ENCODE measurements at places on chromosomes 6 and 20.

DNA sequence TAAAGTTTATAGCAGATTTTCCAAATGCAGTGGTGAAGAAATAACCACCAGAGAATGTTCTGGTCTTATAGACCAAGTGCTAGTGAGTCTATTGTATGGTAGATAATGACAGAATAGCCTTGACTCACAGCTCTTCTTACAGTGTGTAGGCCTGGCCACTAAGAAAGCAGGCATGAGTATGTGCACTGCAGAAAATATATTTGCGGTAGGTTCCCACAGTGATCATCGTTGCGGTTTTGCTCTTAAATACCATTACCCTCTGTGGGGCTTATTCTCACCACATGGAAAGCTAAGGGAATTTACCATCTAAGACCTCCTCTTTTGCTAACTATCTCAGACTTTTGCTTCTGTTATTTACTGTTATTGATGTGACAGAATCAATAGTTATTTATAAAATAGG lies 212.3 kb upstream of the SYNDIG1 start:
- DNase-seq: no peak

DNA sequence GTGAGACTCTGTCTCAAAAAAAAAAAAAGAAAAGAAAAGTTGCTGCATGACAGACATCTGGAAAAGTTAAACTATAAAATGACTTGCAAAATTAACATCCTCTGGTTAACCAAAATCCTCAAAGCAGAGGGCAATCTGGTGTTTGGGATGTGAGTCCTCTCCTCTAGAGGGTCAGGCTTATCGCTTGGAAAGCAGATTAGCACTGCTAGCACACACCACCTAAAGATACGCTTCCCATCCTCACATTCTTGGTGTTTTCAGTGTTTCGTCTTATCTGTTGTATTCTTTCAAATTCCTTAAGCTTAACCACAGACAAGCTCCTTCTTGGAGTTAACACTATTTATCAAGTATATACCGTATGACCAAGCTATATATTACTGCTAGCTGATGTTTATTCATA lies 198.0 kb downstream of the SOX4 start:
- DNase-seq: no peak

DNA sequence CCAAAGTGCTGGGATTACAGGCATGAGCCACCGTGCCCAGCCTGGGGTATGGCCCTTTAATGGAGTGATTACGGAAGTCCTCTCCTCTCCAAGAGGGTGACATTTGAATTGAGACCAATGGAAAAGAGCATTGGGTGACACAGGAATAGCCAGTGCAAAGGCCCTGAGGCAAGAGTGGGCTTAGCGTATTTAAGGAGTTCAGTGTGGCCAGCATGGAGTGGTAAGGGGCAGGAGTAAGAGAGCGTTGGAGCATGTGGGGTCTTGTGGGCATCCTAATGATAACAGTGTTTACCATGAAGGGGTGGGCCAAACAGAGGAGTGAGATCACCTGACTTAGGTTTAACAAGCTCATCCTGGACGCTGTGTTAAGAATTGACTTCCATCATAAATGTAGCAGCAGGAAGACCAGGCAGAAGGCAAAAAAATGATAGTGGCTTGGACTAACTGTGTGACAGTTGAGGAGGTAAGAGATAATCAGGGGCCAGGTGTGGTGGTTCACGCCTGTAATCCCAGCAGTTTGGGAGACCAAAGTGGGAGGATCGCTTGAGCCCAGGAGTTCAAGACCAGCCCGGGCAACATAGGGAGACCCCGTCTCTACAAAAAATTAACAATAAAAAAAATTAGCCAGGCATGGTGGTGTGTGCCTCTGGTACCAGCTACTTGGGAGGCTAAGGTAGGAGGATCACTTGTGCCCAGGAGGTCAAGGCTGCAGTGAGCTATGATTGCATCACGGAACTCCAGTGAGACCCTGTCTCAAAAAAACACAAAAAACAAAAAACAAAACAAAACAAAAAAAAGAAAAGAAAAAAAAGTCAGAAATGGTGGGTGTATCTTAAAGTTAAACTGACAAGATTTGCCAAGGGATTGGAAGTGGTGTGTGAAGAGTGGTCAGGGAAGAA lies 40.7 kb downstream of the TAF8 start:
- DNase-seq: no peak

DNA sequence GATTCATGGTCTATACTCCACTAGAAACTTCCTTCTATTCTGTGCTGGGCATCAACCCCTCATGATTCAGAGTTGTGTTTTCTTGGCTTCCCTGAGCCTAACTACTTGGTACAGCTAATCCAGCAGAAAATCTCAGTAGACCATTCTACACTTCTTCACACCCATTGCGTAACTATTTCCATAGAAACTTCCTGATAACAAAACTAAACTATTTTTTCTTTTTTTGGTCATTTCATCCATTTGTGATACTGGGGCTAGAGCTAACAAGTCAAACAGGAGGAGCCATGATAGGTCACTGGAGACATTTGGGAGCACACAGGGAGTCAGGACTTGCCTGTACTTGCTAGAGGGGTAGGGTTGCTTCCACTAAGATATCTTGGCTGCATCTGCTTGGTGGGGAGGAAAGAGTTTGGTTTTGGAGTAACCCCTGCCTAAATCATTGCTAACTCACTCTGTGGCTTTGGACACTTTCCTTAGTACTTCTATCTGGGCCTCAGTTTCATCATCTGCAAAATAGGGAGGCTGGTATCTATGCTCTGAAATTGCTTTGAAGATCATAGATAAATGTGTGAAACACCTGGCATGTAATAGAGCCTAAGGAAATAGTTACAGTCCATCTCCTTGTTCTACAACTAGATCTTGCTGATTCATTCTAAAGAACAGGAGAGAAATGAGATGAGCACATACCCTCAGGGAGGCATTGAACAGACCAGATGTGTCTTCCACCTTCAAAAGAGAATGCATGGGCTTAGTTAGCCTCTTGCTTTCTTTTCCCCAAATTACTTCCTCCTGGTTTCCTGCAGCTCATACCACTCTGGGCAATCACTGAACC lies 127.9 kb upstream of the ADGRF1 start:
- DNase-seq: no peak

GRCh38 chr6:145756170-145756662 lies 20.9 kb upstream of the EPM2A start:
- DNase-seq: no peak

GRCh38 chr6:150271501-150272263 lies 97.1 kb upstream of the IYD start:
- DNase-seq: no peak

- no peak for DNase-seq
Observed at GRCh38 chr20:2820084-2820895, 4.1 kb downstream of the TMEM239 start.

DNA sequence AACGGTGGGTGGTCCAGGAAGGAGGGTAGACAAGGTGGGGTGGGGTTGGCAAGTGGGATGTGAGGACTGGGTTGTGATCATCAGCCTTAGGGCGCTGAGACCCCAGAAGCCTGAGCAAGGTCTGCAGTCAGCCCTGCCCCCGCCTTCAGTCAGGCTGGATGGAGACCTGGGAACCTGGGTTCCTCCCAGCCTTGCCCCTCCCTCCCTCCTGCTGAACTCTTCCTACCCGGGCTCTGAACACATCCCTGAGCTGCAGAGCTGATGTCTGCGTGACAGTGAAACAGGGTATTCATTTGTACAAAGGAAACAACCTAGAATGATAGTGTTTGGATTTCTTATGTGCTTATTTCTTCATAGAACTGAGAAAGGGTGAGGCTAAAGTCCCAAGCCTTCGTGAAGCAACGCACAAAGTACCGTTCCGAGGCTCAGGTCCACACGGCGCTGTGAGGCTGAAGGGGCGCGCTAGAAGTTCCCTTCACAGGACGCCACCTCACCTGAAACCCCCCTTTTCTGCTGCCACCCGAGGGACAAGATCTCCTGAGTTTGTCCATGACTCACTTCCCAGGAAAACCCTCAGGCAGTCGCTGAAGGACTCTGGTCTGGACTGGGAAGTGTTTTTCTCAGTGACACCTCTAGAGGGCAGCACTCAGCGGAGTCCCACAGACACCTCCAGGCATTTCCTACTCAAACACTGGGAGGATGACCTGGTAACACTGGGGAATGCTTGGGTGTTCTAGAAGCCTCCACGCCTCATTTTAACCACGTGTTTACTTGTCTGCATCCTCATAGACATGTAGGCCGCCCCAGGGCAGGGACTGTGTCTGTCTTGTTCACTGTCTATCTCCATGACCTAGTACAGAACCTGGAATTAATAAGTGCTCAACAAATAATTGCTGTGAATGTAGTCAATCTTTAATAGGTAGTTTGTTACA lies 1.2 kb downstream of the GSTA5 start:
- DNase-seq: peak; percentile 60

- no peak for DNase-seq
Observed at GRCh38 chr20:34083137-34083536, 28.9 kb downstream of the EIF2S2 start.

DNA sequence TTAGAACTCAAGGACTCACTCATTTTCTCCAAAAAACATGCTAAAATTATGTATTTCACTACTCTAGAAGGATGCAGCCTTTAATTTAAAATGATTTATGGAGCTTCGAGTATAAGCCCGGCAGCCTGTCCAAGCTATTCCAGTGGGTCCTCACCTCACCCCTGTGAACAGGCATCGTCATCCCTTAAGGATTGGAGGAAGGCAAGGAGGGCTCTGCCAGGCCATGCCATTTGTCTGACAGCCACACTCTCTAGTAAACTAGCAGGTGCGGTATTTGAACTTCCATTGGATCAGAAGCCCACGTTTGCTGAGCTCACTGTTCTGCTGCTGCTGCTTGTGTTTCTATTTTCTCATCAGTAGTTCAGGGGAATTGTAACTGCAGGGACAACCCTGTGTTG lies 39.8 kb upstream of the NAA20 start:
- DNase-seq: no peak

DNA sequence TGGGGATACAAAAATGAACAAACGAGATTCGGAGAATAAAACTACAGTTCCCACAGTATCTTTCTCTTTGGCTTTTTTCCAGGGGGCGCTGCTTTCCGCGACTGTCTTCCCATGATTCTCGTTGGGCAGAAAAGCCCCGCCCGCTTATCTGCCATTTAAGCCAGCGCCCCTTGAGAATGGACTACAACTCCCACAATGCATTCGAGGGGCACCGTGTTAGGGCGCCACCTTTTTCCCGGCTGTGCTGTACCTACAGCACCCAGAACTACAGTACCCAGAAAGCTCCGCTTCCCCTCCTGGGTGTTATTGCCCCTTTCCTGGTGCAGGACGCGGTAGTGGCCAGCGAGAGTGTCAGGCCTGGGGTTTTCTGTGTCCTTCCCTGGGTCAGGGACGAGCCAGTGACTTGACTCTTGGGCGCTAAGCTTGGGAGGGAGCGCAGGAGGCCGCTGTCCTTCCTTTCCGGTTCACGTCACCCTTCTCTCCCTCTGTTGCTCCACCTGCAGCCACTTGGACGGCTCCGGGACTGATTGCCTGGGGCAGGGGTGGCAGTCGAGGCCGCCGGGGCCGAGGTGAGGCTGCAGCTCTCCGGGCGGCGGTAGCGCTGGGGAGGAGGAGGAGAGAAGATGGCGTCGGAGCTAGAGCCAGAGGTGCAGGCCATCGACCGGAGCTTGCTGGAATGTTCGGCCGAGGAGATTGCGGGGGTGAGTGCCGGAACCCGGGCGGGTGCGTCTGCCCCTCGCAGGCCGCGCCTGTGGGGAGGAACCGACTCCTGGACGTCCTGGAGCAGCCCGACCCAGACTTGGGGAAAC lies at the start of gene UBR2:
UBR2 (plus strand) TSS at position 333 of the 809 bp plus-strand sequence; CDS start at position 624, 291 bp downstream.
- peak; percentile 96 for DNase-seq

DNA sequence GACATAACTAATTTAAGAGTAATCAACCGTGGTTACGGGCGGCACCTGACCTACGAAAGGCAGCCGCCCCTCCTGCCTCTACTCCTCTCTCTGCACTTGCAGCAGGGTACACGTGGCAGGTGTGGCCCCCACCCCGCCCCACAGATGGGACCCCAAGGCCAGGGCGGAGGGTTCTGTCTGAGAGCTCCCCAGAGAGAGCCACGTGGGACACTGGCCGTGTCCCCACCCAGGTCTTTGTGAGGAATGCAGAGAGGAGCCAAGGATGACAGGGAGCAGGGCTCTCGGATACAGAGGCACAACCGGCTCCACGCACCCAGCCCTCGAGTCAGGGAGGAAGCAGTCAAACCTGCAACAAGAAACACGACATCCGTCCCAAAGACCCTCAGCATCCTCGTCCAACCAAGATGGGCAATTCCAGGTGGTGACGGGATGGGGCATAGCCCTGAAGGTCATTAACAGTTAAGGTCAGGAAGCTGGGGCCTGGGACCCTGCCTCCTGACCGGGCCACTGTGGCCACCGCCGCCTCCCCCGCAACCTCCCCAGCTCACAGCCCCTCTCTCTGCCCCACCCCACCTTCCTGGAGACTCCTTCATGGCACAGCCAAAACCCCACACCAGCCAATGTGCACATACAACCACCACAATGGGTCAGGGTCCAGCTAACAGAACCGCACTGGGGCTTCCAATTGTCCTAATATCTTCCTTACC lies 47.1 kb downstream of the TAF4 start:
- no peak for DNase-seq

DNA sequence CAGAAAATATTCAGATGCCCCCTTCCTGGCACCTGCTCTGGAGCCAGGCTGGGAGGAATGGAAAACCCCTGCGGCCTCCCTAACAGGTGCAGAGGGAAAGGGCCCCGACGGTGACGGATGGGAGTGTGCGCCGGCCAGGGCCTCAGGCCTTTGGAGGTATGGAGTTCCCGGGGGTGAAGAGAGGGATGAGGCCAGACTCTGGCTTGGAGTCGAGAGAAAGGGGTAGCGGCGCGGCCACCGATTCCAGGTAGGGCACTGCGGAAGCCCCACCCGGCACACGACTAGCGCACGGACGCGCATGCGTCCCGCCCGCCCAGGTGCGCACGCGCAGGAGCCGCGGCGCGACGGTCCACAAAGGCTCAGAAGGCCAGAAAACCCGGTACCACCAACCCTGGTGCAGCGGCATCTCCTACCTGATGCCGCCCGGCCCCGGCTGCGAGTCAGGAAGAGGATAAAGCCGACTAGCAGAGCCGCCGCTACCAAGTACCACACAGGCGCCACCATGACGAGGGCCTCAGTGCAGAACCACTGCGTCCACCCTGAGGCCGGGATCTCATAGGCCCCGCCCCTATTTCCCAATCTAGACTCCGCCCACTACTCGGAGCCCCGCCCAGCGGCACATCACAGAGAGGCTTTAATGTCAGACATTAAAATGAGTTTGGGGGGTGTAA lies at the start of gene DDRGK1:
DDRGK1 (minus strand) TSS at position 559 of the 671 bp plus-strand sequence; CDS start at position 504, 55 bp downstream.
- peak; percentile 96 for DNase-seq

- no peak for DNase-seq
Observed at GRCh38 chr6:157283900-157284737, 39.2 kb downstream of the TMEM242 start.

DNA sequence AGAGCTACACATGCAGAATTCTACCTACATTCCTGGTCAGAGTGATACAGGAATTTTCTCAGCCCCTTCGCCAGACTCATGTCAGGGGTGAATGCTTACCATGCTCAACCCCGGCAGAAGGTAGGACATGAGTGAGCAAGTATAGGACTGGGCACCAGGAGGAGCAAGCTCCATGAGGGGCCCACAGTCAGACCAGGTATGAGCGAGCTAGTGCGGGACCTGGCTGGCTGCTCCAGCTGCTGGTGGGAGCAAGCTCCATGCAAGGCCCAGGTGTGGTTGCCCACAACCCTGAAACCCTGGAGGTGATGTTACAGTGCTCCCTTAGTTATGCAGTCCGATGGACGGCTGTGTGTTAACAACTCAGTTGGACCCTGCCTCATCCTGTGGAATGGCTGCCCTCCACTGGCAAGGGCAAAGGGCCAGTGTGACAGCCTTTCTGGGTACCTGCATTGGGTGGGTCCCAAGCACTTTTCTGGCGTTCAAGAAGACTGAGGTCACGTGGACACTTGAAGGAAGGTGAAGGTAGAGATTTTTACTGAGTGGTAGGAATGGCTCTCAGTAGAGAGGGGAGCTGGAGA lies 503.5 kb upstream of the CITED2 start:
- no peak for DNase-seq

GRCh38 chr6:52546192-52546591 lies 30.7 kb downstream of the TRAM2 start:
- no peak for DNase-seq
